RPMI7951 (cell line): ENCODE measurements at places on chromosomes 7 and 10. TPM values are rescaled to one million over a fixed set of nuclear protein-coding genes. Genes with fewer than 3 reads are reported as not detected.

The GPR26 gene
- total RNA-seq, result under 0.01 TPM in 2 replicates

DNA sequence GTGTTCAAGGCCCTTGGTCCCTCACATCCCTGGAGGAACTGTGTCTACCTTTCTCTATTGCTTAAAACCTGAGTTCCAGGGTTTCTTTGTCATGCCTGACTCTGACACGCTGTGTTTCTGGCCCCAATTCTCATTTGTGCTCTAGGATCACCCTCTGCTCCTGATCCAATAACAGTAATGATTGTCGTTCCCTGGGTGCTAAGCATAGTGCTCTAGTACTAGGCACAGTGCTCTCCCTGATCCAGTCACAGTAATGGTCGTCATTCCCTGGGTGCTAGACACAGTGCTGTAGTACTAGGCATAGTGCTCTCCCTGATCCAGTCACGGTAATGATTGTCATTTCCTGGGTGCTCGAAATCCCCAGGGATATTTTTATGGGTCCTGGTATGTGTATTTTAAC is 46.6 kb upstream of the UCN3 start:
- no peak for DNase-seq

- peak; percentile 14 for DNase-seq
Observed at GRCh38 chr7:143126146-143126545, 5.7 kb upstream of the PIP start.

DNA sequence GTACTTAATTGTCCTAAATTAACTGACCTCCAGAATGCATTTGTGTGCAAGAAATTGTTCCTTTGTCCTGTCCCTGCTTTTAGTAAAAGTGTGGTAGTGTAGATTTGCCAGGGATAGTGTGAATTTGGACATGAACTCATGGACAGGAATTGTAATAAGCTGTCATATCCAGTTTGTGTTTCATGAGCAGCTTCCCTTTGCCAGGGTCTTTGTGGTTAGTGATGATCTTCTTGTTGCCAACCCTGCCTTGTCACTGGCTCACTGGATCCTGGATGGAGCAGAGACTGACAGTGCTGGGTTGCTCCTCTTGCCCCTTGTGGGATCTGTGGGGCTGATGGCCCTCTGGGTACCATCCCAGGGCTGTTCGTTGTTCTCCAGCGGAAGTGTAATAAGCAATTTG is 110.1 kb downstream of the CCNY start:
- no peak for DNase-seq

- no peak for DNase-seq
Observed at GRCh38 chr10:6711881-6712280, 131.8 kb upstream of the PRKCQ start.

GRCh38 chr7:47128700-47129099 is 453.2 kb downstream of the TNS3 start:
- no peak for DNase-seq

The COL28A1 gene
- under 0.01 TPM in 1 of 2 replicates, not detected in the other for total RNA-seq

- no peak for DNase-seq
Observed at GRCh38 chr10:119174109-119174508, 4.5 kb downstream of the PRDX3 start.

DNA sequence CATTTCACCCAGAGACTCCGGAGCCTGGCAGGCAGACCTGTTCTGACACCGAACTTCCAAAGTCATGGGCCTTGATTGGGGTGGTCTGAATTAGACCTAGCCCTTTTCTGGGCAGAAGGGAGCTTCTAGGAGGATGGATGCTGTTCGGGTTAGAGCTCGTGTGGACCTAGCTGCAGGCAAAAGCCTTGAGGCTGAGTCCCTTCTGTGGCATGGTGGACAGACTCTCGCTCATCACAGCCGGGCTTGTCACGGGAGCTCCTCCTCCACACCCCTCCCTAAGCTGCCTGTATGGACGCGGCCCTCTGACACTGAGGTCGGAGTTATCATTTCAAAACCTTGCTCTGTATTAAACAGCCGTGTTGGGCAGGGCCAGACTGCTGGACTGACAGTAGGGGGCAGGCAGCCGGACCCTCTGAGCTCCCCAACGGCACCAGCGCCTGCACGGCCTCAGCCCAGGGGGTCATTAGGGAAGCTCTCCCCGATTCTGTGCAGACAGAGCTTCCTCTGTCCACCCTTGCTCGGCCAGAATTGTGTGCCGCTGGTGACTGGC is 2.2 kb downstream of the IRF5 start:
- DNase-seq, result no peak

DNA sequence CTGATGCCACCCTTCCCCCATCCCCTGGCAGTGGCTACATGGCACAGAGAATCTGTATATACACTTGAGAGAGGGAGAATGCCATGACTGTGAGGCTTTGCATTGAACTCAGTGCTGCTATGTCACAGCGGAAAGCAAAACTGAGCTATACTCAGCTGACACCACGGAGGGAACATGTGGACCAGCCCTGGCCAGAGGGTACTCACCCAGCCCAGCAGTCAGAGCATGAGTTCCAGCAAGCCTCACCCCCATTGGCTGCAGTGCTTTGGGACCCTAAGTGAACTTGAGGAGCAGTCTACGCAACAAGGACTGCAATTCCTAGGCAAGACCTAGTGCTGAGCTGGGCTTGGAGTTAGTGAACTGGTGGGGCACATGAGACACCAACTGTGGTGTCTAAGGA is 10.3 kb upstream of the AOC1 start:
- DNase-seq, result no peak

- DNase-seq, result peak; percentile 6
Observed at GRCh38 chr10:92567952-92568600, 5.8 kb downstream of the IDE start.

The TMEM254 gene
- total RNA-seq, result 14.5 and 16.0 TPM in 2 replicates

- no peak for DNase-seq
Observed at GRCh38 chr7:156179872-156180390, 367.7 kb upstream of the SHH start.

The WIPF3 gene
- not detected in 2 replicates for total RNA-seq

GRCh38 chr10:44325157-44325556 is 59.7 kb downstream of the CXCL12 start:
- no peak for DNase-seq

DNA sequence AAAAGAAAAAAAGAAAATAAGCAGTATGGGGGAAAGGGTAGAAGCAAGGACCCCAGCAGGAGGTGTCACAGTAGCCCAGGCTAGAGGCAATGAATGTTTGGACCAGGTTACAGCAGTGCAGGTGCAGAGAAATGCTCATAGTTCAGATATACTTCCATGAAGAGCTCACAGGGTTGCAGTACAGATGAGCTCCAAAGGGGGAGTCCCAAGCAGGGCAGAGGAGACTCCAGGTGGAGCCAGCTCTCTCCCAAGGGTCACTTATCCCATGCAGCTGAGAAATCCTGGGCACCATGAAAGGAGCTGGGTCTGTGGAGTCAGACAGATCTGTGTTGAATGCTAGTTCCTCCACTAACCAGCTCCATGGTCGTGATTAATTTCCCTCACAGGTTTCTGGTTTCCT is 174.9 kb downstream of the C7orf25 start:
- DNase-seq, result no peak

GRCh38 chr7:124428781-124429180 is 336.8 kb downstream of the GPR37 start:
- DNase-seq, result no peak

DNA sequence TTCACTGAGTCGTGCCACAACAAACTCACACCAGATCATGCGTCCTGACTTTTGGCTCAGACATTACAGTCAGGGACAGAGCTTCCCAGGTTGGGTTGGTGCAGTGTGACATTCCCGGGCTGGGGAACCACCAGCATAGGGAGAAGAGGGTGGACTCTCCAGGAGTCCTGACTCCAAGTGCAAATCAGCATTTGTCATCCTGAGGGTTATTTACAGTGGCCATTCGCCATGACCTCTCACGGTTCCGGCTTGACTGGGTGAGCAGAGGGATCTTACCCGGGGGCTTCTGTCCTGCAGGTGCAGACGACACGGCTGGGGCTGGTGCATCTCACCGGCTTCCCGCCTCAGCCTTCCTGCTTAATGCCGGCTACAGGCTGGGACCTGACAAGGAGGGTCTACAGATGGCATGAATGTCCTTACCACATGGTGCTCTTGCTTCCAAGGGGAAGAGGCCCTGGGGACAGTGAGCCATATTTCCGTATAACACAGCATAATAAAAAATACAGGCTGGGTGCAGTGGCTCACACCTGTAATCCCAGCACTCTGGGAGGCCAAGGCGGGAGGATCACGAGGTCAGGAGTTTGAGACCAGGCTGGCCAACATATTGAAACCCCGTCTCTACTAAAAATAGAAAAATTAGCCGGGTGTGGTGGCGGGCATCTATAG is 12.5 kb upstream of the INTS1 start:
- DNase-seq, result no peak

DNA sequence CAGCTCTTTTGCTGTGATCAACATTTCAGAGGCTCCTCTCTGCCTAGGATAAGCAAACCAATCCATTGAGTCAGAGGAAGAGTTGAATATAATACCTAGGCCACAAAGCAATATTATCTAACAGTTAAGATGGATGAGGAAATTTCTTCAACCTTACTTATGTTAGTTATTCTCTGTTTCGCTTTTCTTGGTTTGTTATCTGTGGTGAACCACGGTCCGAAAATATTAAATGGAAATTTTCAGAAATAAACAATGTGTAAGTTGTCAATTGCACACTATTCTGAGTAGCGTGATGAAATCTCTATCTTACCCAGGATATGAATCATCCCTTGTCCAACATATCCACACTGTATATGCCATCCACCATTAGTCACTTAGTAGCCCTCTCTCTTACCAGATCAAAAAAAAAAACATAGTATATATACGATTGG is 1.5 kb upstream of the HTR7 start:
- peak; percentile 84 for DNase-seq
